ENCODE measurements at places on chromosomes 4 and X.

DNA sequence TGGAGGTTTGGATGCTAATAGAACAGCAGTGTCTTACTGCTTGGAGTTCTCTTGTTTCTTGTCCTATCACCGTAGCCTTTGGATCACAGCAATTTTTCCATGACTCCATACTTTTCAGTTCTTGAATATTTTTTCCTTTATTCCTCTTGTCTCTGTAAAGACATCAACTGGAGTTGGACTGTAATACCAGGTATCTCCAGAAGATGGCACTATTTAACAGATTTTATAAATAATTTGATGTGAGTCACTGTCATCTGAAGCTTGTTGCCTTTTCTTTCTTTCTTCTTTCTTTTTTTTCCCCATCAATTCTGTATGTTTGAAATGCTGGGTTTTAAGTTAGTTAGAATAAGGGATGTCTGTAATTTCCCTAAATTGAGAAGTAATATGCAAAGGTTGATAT lies 24.1 kb downstream of the HPRT1 start:
- DNase-seq = peak; percentile 50

GRCh38 chr4:122822466-122822865 lies 4.2 kb upstream of the FGF2 start:
- DNase-seq = no peak

- DNase-seq = no peak
Observed at GRCh38 chr4:34043131-34043530, 2201.2 kb downstream of the ARAP2 start.

DNA sequence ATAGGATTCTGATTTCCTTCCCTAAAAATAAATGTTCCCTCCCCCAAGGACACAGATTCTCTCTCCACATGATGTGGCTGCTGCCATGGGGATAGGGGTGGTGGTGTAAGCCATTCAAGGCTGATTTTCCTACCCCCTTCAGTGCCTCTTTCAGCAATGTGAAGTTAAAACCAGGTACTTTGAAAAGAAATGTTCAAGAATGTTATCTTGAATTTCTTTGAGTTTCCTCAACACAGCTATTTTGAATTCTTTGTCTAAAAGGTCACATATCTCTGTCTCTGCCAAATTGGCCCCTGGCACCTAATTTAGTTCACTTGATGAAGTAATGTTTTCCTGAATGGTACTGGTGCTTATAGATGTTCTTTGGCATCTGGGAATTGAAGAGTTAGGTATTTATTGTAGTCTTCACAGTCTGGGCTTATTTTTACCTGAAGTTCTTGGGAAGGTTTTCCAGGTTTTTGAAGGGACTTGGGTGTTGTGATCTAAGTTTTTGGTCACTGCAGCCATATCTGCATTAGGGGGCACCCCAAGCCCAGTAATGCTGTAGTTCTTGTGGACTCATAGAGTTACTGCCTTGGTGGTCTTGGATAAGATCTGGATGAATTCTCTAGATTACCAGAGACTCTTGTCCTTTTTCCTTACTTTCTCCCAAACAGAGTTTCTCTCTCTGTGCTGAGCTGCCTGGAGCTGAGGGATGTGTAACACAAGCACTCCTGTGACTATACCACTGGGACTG lies 7.6 kb upstream of the DIPK2B start:
- DNase-seq = no peak

- no peak for DNase-seq
Observed at GRCh38 chr4:94525993-94526728, 74.4 kb downstream of the PDLIM5 start.

- no peak for DNase-seq
Observed at GRCh38 chrX:55102754-55103153, 13.9 kb downstream of the PAGE2 start.

DNA sequence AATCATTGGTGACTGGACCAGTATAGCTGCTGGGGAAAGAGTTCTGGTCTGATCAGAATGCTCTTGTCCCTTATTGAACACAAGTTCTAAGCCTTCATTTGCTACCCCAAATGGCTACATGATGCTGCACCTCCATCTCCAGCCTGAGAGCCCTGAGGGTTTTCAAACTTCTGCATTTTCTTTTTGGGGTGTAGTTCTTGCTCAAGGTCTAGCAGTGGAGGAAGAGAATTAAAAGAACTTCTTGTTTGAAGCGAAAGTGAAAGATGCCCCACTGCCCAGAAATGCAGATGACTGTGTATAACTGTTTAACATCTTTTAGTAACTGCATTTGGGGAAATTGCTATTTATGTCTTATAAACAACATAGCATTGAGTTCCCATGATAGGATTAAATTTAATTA lies 38.5 kb downstream of the LAMTOR3 start:
- peak; percentile 90 for DNase-seq

DNA sequence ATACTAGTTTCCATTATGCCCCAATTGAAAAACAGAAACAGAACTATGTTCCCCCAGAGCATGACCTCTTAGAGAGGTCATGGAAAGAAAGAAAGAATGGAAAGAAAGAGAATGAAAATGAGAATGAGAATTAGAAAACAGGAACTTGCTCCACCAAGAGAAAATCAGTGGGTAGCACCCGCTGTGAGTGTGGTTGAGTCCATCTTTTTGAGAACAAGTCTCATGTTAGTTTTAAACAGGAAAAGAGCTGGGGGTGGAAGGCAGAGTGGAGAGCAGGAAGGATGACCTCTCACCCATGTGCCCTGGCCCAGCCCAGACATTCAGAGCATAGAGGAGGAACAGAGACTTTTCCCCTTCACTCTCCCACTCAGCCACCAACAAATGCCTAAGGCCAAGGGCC lies 4.9 kb downstream of the GSX2 start:
- DNase-seq = no peak

DNA sequence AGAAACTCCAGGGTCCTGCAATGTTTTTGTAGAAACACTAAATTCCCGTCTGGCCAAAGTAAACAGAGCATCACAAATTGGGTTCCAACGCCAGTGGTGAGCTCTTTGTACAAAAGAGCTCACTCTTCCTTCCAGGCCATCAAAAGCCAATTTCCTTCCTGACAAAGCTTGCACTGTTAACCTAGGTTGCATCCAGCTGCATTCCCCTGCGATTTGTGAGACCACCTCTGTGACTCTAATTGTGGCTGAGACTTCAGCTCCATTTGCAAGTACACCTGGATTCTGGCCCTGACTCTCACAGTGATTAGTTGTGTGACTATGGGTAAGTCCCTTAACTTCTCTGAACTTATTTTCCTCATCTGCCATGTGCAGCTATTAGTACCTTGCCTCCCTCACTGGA lies 212.5 kb upstream of the CXorf66 start:
- no peak for DNase-seq

- no peak for DNase-seq
Observed at GRCh38 chrX:35819241-35819640, 21.1 kb downstream of the MAGEB16 start.

- DNase-seq = peak; percentile 89
Observed at GRCh38 chr4:87011340-87012034, 76.7 kb downstream of the AFF1 start.

- DNase-seq = no peak
Observed at GRCh38 chr4:37138789-37139188, 105.8 kb upstream of the NWD2 start.

- DNase-seq = no peak
Observed at GRCh38 chr4:185582651-185583400, 47.5 kb upstream of the PDLIM3 start.

DNA sequence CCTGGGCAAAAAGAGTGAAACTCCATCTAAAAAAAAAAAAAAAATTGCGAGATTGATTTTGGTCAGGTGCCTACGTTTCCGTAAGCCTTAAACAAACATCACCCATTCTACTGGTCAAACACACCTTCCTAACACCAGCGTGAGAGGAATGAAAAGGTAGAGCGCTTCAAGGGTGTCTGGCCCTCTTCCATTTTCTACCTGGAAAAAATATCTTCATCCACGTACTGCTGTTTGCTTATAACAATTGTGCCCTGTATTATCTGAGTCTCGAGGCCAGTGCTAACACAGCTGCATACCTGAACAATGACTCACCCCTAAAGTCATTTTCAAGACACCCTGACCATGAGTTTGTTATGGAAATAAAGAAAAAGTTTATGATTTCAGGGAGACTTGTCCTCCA lies 13.9 kb downstream of the TMSB4X start:
- DNase-seq = no peak

DNA sequence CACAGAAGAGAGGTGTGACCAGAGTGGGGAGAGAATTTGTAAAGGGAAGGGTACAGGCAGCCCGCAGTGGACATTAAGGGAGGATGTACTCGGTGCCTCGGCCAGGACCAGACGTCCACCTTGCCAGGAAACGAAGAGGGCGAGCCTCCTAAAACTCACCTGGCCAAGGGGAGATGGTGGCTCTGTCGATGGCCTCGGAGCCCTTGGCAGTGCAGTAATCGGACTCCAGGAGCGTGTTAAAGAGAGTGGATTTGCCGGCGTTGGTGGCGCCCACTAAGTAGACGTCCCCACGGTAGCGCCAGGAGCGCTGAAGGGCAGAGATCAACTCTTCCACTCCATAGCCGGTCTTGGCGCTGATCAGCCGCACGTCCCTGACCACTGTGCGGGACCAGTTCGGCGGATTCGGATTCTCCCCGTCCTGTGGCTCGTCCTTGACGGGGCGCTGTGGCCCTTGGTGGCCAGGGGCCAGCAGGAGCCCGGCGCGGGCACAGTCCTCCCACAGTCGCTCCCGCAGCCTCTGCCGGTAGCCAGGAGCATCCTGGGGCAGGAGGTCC lies 1.0 kb downstream of the NOA1 start:
- DNase-seq = no peak

- no peak for DNase-seq
Observed at GRCh38 chrX:48589482-48590162, 7.7 kb upstream of the WDR13 start.

GRCh38 chr4:17437396-17437795 lies 74.5 kb downstream of the QDPR start:
- DNase-seq = no peak

GRCh38 chrX:123223409-123223808 lies 39.3 kb downstream of the GRIA3 start:
- no peak for DNase-seq

DNA sequence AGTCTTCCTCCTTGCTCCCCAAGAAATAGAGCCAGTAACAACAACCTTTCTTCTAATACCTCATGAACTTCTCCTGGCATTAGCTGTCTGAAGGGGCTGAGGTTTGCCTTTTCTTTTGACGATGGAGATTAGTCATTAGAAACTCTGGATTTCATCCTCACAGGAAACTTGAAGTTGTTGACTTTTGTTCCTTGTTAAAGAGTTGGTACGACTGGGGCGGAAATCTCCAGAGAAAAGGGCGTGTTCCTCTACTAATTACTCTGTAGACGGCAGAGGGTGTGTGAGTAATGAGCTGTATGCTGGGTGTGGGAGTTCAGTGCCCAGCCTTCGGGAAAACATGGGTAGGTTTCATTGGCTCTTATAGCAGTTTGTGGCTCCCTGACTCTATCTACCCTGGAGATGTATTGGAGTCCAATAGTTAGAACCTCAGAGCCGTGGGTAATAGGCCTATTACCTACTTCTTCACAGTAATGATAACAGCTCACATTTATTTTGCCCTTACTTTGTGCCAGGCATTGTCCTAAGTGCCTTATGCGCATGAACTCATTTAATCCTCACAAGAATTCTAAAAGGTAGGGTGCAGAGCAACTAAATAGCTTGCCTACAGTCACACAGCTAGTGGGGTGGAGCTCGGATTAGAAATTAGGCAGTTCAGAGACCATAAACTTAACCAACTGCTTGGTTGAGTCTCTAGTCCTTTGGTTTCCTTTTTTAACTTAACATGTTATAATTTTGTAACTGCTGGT lies 23.4 kb downstream of the TMEM164 start:
- peak; percentile 35 for DNase-seq

DNA sequence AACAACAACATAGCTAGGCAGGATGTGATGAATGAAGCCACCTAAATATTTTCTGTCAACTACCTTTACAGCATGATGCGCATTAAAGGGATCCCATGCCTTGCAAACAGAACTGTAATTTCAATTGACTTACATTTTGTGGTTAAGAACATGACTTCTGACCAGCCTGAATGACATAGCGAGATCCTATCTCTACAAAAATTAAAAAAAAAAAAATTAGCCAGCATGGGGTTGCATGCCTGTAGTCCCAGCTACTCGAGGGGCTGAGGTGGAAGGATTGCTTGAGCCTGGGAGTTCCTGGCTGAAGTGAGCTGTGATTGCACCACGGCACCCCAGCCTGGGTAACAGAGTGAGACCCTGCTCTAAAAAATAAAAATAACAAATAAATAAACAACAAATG lies 680.6 kb downstream of the IQCM start:
- DNase-seq = no peak

DNA sequence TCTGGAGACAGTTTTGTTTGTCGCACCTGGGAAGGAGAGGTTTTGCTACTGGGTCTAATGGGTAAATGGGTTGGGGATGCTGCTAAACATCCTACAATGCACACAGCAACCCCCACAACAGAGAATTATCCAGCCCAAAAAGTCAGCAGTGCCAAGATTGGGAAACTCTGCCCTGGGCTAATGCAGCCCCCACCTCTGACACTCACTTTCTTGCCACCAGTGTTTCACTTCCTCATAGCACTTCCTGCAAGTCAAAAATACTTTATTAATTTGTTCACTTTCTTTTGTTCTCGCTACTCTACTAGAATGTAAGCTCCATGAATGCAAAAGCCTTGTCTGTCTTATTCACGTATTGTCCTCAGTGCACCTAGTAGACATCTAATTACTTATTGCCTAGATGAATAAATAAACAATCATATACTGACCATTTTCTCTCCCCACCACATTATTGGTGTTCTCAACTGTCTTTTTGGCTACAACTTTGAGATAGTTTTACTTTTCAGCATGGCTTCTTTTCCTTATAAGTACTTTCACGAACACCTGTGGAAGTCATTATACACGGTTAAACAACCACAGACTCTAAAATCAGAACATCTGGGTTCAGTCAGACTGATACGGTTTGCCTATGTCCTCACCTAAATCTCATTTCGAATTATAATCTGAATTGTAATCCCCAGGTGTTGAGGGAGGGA lies 82.0 kb upstream of the PITX2 start:
- peak; percentile 8 for DNase-seq

DNA sequence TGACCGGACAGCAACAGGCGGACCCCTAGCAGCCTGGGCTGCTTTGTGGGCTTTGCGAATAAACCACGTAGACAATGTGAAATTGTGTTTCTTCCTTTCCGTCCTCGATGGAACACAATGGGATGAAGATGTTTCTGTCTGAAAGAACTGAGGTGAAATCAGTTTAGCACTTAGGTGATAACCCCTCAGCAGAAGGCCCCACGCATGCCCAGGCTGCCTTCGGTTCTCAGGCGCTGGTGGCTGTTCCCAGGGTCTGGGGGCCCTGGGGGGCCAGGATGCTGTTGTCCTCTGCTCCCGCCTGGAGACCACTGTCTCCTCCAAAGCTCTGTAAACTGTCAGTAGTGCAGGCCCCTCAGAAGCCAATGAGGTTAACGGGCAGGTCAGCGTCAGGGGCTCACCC lies 73.9 kb upstream of the HGFAC start:
- DNase-seq = no peak

GRCh38 chrX:45801554-45801953 lies 600.9 kb upstream of the DIPK2B start:
- no peak for DNase-seq

DNA sequence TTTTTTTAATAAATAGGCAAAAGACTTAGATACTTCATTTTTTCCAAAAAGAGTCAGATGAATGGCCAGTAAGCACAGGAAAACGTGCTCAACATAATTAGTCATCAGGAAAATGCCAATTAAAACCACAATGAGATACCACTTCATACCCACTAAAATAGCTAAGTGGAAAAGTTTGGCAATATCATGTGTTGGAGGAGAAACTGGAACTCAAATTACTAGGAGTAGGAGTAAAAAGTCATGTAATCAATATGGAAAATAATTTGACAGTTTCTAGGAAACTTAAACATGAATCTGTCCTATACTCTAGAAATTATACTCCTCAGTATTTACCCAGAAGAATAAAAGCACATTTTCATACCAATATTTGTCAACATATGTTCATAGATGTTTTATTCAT lies 449.8 kb downstream of the INPP4B start:
- DNase-seq = no peak

Measured in CD14-positive monocyte (primary cell).